Mucosa of descending colon (tissue), 3 donors: ENCODE measurements at places on chromosomes 5 and 9.

DNA sequence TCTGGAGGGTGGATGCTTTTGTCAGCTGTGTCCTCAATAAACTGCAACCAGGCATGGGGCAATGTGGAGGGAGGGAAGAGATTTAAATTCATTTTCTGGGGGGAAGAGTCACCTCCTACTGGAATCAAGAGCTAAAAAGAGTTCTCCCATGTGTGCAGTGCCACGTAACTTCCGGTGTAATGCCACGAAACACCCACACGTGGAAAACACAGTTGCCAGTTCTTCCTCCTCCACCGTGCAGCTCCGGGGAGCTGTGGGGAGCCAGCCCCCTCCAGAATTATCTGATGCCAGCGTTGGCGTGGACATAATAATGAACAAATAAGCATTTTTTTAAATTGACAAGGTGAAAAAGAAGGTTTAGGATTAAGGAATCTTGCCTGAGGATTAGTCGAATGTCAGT lies 32.1 kb upstream of the MED10 start:
- no peak for DNase-seq

DNA sequence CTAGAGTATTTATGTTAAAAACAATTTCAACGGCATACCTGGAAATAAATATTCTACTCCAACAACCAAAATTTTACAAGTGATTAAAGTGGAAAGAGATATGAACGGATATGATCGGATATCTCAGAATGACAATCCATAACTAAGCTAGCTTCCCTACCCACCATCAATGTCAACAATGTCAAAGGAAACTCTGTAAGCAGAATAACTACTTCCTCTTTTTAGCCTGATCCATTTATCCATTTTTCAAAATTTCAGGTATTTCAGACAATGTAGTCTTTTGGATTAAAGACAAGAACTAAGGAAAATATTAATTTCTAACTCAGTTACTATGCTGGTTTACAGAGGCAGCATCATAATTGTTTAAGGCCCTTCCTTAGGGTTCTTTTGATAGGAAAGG lies 188.7 kb downstream of the DENND1A start:
- no peak for DNase-seq

DNA sequence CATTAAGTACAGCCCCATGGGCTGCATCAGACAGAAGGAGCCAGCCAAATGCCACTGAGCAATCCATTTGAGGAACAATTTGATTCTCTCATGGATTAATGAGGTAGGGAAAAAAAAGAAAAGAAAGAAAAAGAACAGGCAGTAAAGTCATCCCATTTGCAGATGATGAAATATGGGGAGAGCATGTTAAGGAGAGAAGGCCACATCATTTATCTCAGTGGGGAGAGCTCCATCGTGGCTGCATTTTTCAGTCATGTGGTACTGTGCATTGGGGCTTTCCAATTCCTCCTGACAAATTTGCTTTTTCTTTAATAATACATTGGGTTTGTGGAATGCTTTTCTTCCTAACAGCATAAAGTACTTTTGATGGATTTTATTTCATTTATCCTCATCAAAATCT lies 375.2 kb upstream of the TLE4 start:
- no peak for DNase-seq

DNA sequence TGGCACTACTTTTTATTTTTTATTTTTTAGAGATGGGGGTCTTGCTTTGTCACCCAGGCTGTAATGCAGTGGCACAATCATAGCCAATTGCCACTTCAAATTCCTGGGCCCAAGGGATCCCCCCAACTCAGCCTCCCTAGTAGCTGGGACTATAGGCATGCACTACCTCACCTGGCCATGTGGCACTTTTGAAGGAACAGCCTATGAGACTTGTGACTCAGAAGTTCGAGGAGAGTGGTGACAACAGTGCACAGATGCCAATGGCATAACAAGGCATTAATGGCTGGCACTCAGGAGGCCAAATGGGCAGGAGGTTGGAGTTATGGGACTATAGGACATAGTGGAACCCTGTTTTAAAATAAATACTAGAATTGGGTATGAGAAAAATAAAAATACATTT lies 33.7 kb downstream of the ANKRD31 start:
- no peak for DNase-seq

- no peak for DNase-seq
Observed at GRCh38 chr5:128237546-128237945, 154.0 kb downstream of the SLC12A2 start.

- DNase-seq, result no peak
Observed at GRCh38 chr9:23412458-23412857, 413.6 kb downstream of the ELAVL2 start.

DNA sequence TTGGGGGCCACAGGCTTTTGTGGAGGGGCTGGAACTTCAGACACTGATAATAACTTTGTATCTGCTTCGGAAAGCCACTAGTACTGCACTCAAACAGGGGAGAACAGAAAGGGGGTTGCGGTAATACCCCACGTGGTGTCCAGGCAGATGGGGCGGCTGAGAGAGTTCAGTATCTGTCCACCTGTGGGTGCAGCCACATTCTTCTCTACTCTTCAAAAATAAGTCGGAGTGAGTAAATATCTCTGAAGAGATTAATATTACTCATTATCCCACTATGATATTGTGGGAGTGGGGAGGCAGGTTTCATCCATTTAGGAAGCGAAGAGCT lies 102.1 kb upstream of the SSBP2 start:
- DNase-seq, result no peak

GRCh38 chr9:132885720-132886333 lies 7.1 kb downstream of the SPACA9 start:
- DNase-seq, result no peak

DNA sequence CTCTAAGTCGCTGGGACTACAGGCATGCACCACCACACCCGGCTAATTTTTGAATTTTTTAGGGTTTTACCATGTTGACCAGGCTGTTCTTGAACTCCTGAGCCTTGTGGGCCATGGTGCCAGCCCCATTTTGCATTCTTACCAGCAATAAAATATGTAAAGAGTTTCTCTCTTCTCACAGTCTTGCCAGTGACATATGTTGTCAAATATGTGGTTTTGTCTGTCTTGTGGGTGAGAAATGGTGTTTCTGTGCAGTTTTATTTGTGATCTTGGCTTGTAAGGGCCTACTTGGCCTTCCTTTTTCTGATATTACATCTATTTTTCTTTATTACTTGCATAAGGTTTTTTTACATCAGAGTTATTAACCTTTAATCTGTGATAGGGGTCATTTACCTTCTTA lies 47.1 kb downstream of the SPIN1 start:
- no peak for DNase-seq

GRCh38 chr9:6924988-6925563 lies 167.3 kb downstream of the KDM4C start:
- DNase-seq, result no peak

DNA sequence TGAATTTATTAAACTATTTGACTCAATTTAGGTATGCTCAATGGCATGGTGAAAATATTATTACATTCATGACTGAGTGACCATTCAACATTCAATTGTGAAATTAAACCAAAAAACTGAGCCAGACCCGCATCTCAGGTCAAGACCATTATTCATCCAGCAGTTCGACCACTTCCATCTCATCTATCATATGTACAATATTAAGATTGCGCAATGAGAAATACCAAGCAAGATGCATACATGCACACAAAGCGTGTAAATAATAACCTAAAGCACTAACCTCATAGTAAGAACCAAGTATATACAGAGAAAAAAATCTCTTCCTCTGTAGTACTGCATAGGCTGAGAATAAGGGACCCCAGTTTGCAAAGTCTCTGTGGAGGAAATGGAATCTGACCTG lies 310.2 kb downstream of the ADGRV1 start:
- no peak for DNase-seq

- no peak for DNase-seq
Observed at GRCh38 chr9:123445116-123445515, 89.1 kb downstream of the CRB2 start.

GRCh38 chr5:115542651-115543364 lies 1.8 kb downstream of the FEM1C start:
- peak; percentile 38 for DNase-seq

GRCh38 chr9:78871452-78872331 lies 574.8 kb downstream of the PSAT1 start:
- DNase-seq, result no peak

GRCh38 chr5:999032-999501 lies 9.5 kb upstream of the NKD2 start:
- DNase-seq, result no peak

DNA sequence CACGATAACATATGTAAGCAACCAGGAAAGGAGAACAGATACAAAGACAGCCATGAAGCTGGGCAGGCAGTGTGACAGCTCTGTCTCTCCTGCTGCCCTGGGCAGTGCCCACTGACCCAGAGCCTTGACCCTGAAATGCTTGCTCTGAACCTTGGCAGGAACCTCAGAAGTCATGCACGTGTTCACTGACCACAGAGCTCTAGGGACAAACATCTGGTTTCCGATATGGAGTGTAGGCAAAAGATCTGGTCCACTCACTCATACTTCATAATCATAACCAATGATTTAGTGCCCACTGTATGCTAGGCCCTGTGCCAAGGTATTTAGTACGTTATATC lies 102.6 kb downstream of the FSTL4 start:
- DNase-seq, result no peak

- DNase-seq, result no peak
Observed at GRCh38 chr5:116876240-116876840, 301.7 kb upstream of the SEMA6A start.

GRCh38 chr9:1034271-1034670 lies 15.9 kb upstream of the DMRT2 start:
- DNase-seq, result no peak

DNA sequence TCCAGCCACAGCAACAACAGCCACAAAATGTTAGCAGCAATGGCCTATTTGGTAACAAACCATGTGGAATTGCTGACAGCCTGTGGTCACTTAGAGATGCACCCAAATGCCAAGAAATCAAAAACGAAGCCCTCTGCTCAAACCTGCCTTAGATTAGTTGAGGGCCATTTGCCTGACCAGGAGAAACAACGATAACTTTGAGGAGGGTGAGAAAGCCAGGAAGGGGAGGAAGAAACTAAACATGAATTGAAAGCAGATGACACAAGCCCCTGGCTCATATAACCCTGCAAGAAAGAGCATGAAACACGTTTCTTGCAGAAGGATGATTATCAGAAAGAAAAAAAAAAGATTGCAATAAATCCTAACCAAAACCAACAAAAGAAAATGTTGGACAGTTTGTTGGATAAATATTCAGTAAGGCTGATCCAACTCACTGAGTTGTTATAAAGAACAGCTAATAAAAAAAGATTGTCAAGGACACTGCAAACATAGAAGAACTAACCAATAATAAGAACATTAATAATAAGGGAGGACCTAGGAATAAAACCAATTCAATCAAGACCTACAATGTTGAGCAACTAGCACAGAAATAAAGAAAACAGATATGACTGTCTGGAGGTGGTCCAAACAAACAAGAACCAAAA lies 140.5 kb upstream of the SLC30A5 start:
- DNase-seq, result no peak

- peak; percentile 20 for DNase-seq
Observed at GRCh38 chr9:114958021-114958843, 27.8 kb upstream of the TNFSF8 start.

DNA sequence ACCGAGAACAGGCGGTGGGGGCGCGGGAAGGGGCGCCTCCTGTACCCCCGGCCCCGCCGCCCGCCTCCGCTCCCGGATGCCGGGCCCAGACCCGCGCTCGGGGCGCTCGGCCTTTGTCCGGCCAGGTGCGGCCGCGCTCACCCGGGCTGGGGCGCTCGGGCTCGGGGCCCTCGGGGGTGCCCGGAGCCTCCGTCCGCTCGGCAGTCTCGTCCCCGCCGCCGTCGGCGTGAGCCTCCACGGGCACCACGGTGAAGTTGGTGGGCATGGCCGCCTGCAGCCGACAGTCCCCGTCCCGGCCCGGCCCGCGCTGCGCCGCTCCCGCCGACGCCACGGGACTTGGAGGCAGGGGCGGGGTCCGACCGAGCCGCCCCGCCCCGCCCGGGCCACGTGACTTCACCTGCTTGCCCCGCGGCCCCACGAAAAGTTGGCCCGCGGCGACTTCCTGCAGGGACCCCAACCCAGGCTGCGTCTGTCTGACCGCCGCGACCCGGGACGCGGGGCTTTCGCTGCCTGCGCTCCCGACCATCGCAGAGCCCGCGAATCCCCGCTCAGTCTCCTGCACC lies at the start of gene SLC12A7:
Gene SLC12A7, minus strand, starts transcription at position 337 of the 563 bp plus-strand sequence. Its CDS starts 72 bp downstream, at position 265.
- peak; percentile 87 for DNase-seq

DNA sequence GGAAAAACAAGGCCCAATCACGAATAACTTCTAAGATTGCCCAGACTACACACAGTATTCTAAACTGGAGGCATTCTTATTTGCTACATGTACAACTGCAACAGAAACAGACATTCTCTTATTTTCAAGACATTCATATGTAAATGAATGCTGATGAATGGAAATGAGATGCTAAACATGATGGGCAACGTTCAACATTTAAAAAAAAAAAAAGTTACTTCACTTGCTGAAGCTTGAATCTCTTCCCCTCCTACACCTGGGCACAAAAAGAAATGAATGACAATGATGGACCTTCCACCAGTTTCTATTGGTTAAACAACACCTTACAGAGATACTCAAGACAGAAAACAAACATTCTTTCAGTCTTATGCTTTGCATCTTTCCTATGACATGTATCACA lies 160.5 kb downstream of the BNC2 start:
- no peak for DNase-seq

DNA sequence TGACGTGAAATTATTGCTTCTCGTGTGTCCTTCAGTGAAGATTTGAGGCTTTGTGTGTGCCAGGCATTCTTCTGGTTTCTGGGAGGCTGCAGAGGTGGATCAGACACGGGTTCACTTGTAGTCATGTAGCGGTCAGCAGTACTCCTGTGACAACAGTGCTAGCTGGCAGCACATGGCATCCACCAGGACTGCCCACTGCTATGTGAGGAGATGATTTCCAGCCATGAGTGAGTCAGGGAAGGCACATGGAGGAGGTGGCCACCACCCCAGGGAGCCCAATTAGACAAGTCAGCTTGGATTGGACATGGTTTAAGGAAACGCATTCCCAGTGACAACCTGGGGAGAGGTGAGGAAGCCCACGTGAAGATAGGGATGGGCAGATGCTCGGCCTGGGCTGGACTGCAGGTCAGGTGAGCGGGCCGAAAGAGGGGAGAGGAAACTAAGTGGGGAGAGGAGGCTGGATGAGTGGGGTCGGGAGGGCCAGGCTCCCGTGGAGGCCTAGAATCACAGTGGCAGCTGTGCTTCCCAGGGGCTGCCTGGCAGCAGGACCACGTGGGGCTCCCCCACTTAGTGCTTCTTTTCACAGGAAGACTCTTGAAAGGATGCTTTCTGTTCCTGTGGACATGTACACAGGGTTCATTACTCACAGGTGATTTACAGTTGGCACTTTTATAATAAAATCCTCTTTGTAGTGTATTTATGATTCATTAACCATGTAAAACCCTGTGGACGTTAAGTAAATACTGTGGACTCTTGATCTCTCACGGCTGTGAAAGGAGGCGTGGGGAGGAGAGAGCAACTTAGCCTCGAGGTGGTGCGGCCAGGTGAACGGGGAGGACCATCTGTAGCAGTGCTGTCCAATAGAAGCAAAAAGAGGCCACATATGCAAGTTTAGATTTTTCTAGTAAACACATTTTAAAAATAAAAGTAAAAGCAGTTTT lies 80.0 kb upstream of the OTULINL start:
- DNase-seq, result no peak
